ENCODE measurements at places on chromosomes 16 and 17.

DNA sequence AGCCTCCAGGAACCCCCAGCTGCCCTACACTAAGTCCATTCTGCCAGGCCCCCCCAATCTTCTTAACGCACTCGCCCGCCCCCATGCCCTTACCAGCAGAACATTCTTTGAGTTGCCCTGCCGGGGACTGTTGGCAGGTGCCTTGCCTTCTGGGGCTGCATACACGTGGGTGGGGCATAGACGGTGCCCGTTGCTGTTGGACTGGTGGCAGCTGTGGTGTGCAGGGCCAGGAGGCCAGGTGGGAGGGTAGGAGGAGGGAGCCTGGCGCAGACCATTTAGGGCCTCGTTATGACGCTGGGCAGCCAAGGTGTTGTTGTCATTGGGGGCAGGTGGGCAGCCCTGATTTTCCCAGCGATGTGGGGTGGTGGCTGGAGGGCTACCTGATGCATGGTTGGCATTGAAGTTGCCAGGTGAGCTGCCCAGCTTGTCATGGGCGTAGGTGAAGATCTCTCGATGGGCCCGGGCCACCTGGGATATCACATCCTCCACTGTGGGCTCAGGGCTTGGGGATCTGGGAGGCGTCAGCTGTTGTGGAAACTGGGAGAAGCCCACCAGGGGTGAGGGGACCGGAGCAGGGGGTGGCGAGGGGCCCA lies 4.9 kb downstream of the NR1D1 start:
- DNase-seq: no peak

- DNase-seq: no peak
Observed at GRCh38 chr17:67546578-67547527, 169.8 kb downstream of the PITPNC1 start.

GRCh38 chr16:55411231-55411630 lies 67.8 kb upstream of the MMP2 start:
- DNase-seq: no peak

DNA sequence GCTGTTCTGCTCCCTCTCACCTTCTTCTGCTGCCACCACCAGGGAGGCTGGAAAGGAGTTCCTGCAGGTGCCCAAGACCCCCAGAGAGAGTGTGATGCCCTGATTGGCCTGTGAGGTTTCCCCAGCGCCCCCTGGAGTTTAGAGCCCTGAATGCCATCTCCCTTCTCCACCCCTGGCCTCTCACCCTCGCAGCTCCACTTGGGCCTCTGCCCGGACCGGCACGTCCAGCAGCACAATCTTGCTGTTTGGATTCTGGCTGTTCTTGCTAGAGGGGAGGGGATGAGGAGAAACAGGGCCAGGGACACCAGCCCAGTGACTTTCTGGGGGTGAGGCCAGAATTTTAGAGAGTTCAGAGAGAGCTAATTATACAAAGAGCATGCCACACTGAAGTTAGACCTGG lies 12.5 kb upstream of the FAM171A2 start:
- no peak for DNase-seq

DNA sequence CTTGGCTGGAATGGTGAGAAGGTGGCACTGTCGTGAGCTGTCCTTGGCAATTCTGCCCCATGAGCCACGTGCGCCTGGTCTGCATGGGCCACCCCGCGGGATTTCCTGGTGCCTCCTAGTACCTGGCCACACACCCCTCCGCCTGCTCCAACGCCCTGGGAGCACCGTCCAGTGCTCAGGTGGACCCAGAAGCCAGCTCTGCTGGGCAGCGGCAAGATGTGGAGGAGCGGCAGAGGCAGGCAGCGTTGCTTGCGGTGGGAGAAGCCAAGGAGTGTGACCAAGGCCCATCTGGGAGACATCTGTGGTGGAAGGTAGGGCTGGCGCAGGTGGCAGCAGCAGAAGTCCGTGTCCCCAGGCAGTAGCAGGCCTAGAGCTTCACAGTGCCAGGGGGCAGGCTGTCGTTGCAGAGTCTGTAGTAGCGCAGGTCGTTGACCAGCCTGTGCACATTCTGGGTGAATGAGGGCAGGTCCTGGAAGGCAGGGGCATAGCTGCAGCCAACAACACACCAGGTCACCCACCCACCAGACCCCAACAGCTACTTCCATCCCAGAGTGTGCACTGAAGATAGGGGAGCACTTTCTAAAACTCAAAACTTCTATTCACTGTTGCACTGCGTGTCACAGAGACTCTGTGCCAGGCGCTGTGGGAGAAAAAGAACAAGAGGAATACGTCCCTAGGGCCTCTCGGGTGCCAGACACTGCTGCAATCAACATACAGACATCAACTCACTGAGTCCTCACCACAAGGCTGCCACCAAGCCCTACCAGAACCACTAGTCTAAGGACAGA lies 34.9 kb upstream of the GSG1L start:
- DNase-seq: no peak

- no peak for DNase-seq
Observed at GRCh38 chr16:2897110-2897509, 14.1 kb downstream of the FLYWCH2 start.

DNA sequence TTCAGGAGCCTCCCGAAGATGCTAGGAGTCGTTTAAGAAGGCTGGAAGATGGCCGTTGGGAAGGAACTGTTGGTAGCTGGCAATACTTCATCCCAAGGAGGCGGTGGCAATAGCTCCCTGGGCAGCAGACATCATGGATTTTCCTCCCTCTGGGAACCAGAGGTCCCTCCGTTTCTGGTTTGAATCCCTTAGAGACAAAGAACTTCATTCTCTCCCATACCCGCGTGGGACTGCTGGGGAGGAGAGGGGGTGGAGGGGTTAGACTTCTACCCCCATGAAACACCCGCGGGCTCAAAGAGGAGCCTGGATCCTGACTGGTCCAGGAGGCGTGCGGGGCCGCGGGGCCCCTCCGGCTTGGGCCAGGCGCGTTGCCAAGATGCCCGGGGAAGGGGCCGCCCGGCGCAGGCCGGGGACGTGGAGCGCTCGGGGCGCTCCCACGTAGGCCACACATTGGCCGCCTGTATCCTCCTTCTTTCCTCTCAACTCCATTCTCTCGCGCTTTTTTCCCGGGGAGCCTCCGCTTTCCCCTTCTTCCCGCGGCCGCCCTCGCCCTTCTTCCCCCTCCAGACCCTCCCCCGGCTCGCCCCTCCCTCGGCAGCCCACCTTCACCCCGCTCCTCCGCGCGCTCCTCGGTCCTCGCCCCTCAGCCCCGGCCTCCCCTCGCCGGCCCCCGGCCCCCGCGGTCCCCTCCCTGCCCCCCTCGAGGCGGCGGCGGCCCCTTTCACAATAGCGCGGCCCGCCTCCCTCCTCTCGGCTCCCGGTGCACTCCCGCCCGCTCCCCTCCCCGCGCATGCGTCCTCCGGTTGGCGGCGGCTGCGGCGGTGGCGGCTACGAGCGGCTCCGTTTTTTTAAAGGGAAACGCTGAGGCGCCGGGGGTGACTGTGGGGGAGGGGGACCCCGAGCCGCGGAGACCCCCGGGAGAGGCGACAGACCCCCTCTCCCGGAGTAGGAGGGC lies at the start of gene MSL1:
Gene MSL1, plus strand, starts transcription at position 791 of the 955 bp plus-strand sequence. CDS start 642 bp downstream, outside the sequence.
- DNase-seq: no peak

DNA sequence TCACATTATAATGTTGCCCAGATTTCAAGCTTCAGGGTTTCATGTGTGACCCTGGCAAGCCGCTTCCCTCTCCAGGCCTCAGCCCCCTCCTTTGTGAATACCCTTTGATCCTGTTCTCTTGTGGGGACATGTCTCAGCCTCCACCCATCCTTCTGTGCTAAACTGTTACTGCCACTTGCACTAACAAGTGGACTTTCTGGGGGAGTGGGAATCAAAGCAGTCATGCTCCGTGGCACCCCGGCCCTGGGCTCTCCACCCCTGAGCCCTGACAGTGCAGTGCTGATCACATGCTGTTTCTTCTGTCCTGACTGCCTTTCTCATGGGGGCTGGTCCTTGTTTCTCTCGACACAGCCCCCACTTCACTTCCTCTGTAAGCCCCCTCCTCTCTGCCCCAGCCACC lies 9.7 kb upstream of the DCAF7 start:
- DNase-seq: no peak

GRCh38 chr17:7676533-7676932 lies 10.8 kb downstream of the TP53 start:
- no peak for DNase-seq

- DNase-seq: no peak
Observed at GRCh38 chr17:58694302-58694701, 1.9 kb downstream of the RAD51C start.

DNA sequence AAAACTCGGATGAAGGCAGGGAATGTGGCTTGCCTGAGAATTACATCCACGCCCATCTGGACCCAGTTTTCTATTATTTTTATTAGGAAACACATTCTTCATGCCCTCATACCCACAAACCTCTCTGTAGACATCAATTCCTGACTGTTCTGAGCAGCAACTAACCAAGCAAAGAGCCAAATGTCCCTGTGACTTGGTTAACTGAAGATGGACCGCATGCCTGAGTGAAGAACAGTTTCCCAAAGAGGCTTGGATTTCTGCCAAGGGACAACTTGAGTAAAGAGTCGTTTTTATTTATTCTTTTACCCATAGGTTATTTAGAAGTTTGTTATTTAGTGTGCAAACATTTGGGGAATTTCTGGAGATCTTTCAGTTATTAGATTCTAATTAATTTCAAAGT lies 259.8 kb downstream of the GRIN2A start:
- no peak for DNase-seq

DNA sequence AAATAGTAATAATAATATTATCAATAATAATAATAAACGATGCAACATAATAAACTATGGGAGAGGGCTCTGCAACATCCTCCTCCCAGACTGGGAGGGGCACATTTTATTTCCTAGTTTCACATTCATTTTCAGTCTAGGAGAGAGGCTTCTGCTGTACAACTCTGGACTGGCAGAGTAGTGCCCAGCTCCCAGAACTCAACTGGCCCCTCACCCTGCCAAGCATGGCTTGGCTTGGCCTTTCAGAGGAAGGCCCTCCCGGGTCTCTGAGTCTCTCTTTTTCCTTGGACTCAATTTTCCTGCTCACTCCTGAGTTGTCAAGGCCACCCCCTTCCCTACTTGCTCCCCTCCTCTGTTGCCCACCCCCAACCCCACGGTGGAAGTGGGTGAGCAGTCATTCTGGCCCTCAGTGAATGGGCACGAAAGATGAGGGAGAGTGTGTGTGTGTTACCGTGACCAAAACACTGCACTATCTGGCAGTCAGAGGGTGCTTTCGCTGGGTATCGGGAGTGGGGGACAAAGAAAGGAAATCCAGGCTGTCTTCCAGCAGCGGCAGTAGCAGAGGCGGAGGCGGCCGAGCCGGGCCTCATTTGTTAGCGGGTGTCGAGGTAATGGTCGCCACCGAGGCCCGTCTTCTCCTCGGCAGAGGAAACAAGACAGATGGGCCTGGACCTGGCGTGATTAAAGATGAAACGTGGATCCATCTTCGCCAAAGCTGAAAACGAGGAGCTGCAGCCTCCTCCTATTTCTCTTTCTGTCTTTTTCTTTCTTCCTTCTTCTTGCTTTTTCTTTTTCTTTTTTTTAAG lies 2.3 kb downstream of the HOXB4 start:
- DNase-seq: no peak

GRCh38 chr16:73058221-73058615 lies 10.3 kb upstream of the ZFHX3 start:
- no peak for DNase-seq

DNA sequence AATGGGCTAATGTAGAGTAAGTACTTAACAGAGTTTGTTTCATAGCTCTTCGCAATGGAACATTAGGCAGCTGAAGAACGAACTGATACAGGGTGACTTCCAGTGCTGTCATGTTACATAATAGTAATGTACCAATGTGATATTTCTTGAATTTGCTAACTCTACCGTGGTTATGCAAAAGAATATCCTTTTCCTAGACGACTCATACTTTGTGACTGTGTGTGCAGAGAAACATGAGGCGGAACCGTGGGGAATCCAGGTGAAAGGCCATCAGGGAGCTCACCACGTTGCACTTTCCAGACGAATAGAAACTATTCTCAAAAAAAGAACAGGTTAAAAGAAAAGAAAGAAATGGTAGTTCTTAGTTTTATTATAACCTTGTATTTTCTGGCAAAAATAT lies 13.2 kb downstream of the NOB1 start:
- no peak for DNase-seq
